ENCODE measurements at places on chromosomes 12 and 14. TPM values are rescaled to one million over a fixed set of nuclear protein-coding genes. Genes with fewer than 3 reads are reported as not detected.

POTEG gene
- not detected for total RNA-seq

KLRC4 gene
- 0.85 TPM for total RNA-seq

CYP46A1 gene
- total RNA-seq: 2.5 TPM

CD69 gene
- 10.9 TPM for total RNA-seq

LRRC43 gene
- total RNA-seq: 0.58 TPM

BICDL1 gene
- total RNA-seq: 1.5 TPM

C1RL gene
- total RNA-seq: 117 TPM

CMKLR1 gene
- total RNA-seq: 20.6 TPM

MANSC4 gene
- total RNA-seq: not detected

ARHGDIB gene
- total RNA-seq: 73.5 TPM

OVCH1 gene
- total RNA-seq: 4.9 TPM

ACOT6 gene
- not detected for total RNA-seq

TESPA1 gene
- 3.1 TPM for total RNA-seq

SIX6 gene
- total RNA-seq: not detected

SLC5A8 gene
- not detected for total RNA-seq

PTPRR gene
- 0.31 TPM for total RNA-seq

CLEC9A gene
- 2.3 TPM for total RNA-seq

NTS gene
- total RNA-seq: not detected

CLECL1 gene
- 1.1 TPM for total RNA-seq

TMEM233 gene
- 0.53 TPM for total RNA-seq

MAP1LC3B2 gene
- 4.4 TPM for total RNA-seq

DBX2 gene
- total RNA-seq: 0.13 TPM
